ENCODE measurements at places on chromosomes 2 and 18.

- no peak for DNase-seq
These were observed 87.6 kb downstream of the SEMA4F start for GRCh38 chr2:74741629-74742028.

DNA sequence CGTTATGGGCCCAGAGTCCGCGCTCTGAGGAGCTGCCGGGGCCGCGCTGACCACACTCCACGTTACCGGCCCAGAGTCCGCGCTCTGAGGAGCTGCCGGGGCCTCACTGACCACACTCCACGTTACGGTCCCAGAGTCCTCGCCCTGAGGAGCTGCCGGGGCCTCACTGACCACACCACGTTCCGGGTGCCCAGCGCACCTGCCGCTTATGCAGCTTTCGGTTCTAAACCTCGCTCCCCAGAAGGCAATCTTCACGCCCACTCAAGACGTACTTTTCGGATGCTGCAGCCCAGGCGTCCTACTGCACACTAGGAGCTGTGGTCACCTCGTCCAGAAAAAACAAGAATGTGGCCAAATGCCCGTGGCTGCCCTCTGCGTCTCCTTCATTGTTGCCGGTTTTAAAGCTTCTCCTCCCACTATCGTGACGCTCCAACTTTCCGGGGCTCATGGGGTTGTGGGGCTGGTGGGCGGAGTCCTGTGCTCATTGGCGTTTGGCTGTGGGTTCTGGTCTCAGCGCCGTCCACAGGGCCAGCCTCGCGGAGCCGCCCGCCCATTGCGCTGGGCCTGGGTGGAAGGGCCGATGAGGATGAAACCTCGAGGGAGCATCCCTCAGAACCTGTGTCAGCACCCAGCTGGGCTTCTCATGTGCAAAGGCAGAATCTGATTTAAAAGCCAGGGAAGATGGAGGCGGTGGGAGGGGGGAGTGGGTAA, 11.9 kb downstream of the KCNG2 start:
- no peak for DNase-seq

GRCh38 chr2:108082978-108083377, 96.7 kb downstream of the SLC5A7 start:
- DNase-seq, result no peak

- DNase-seq, result no peak
These were observed 6.5 kb downstream of the GKN1 start for GRCh38 chr2:68980956-68981355.

- no peak for DNase-seq
These were observed 5.4 kb upstream of the KCNE4 start for GRCh38 chr2:223046470-223047040.

DNA sequence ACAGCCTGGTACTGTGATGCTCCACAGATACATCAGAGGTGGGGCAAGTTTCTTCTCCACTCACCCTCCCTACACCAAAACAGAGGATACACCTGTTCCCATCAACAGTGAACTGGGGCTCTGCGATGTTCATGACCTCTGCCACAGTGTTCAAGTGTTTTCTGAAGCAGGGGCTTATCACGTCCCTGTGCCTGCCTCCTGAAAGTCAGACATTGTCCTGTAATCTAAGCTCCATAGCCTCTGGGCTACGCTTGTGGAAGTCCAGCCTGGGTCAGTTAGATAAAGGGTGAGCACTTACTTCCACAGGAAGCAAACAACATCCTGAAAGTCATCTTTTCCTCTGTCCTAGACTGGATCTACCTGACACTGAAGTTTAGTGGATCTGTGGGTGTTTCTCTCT, 20.2 kb upstream of the MRO start:
- DNase-seq, result no peak

- no peak for DNase-seq
These were observed 9.0 kb downstream of the HNMT start for GRCh38 chr2:137973280-137973679.

GRCh38 chr18:55751476-55751875, 163.5 kb upstream of the TCF4 start:
- DNase-seq, result no peak

DNA sequence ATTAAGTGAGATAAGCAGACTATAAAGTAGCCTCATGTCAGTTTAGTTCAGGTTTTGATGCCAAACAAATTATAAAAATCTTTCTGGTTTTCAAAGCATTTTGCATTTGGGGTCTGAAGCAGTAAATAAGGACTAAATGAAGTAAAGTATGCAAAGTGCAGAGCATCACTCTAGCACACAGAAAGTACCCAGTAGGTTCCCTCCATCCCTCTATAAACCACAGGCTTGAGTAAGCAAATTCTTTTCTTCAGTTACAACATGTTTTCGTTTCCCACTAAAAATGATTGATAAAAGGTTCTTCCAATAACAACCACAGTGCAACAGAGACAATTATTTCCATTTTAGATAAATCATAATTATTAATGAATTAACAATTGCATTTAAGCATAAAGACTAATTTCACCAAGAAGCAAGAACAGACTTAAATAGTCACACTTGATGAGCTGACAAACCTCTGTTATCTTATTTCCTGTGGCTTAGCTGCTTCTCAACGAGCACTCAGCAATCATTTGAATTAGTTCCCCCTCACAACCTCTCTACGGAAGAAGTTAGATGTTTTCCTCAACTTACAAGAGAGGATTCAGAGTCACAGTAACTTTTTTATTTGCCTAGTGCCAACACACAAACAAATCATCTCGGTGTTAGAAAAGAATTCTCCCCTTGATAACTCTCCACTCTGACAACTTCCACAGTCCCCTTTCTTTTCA, 249.8 kb downstream of the NBAS start:
- DNase-seq, result no peak

GRCh38 chr18:44143072-44143471, 537.6 kb upstream of the SETBP1 start:
- DNase-seq, result no peak

GRCh38 chr2:8835279-8835678, 2.1 kb downstream of the KIDINS220 start:
- DNase-seq, result no peak

GRCh38 chr2:122737429-122738077, 982.1 kb downstream of the TSN start:
- DNase-seq, result no peak

DNA sequence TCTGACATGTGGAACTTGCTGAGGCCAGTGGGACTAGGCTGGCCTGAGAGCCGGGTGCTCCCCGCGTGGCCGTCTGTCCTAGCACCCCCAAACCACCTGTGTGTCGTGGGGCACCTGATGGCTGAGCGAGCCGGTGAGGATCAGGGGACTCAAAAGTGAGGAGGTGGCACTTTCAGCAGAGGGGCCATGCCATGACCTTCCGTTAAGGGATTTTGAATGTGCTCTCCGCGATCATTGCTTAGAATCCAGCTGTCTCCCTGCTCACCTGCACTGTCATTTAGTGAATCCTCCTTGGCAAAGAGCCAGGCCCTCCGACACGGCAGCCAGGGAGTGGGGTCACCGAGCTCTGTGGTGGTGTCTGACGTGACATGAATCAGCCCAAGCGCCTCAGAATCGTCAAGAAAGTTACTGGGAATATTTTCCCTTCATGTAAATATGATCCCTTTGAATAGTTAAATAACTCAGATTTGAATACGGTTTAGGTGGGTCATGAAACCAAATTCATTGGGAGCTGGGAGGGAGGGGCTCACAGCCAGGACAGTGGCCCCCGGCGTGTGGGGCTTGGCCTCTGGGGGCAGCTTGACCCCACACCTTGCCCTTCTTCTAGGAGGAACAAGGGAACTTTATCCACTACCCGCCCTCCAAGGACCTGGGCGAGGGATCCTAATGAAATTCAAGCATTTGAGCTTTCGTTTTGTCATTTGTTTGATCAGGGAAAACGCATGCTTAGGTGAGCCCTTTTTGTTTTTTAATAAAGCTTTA, 9.5 kb downstream of the NFATC1 start:
- DNase-seq, result no peak

- DNase-seq, result no peak
These were observed 73.8 kb upstream of the HAAO start for GRCh38 chr2:42865884-42866881.

GRCh38 chr2:132448771-132449170, 32.2 kb downstream of the GPR39 start:
- DNase-seq, result peak; percentile 27

DNA sequence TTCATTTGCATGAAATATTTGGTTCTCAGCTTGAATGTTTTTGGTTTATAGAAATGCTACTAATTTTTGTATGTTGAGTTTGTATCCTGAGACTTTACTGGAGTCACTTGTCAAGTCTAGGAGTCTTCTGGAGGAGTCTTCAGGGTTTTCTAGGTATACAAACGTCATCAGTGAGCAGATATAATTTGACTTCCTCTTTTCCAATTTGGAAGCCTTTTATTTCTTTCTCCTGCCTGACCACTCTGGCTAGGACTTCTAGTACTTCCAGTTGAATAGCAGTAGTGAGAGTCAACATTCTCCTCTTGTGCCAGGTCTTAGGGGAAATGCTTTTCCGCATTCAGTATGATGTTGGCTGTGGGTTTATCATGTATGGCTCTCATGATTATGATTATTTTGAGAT, 55.4 kb upstream of the THUMPD2 start:
- no peak for DNase-seq

DNA sequence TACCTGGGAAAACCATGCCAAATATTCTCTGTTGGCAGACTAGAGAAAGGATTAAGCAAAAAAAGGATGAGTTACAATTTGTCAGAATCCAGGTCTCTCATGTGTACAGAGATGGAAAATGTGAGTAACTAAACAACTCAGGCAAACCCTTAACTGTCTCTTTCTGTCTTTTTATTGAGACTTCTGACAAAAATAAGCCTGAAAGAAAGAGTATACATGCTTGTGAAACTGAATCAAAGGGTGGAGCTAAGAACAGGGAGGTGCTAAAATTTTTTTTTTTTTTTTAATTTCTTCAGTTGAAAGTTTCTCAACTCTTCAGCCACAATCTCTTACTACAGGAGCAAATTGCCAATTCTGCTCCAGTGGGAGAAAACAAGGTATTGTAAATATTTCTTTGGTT, at the start of gene SERPINB10:
Gene SERPINB10 (plus strand): TSS at position 295 of the 400 bp plus-strand sequence. CDS start 7,553 bp downstream, outside the sequence.
- DNase-seq, result no peak

GRCh38 chr2:183037553-183038340, 510 bp downstream of the NCKAP1 start:
- peak; percentile 47 for DNase-seq

DNA sequence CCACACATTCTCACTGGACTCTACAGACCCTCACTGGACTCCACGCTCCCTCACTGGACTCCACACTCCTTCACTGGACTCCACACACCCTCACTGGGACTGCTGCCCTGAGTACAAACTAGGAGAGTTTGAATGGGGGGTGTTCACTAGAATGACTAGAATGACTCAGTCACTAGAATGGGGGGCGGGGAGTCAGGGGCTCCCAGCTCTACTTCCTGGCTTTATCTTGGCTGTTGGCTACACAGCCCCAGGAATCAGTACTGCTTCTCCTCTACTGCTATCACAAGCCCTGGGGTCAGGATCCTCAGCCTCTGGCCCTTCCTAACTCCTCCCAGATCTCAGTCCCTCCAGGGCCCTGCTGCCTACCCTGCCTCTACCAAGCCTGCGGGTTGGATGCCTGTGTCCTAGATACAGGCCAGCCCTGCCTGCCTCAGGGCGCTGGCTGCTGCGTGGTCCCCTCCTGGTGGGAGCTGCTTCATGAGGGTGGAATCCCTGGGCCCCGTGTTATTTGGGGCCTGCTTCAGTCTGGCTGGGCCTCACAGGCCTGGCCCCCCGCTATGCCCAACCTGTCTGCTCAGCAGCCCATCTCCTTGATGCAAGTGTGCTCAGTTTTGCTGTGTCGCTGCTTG, 7.8 kb downstream of the PTMA start:
- DNase-seq, result no peak

DNA sequence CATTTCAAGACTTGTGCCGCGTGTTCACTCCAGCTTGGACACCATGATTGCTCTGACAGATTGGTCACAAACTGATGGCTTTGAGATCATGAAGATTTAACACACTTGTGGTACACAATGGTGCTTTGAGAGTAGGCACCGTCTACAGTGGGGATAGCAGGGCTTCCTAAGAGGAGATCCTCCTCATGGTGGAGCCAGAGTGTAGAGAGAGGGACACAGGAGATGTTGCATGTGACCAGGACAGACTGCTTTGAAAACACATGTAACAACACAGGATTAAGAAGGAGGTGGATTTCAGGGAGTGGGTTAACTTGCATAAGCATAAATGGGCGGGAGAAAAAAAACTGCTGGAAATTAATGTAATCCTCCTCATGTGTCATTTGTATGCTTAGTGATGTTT, 95.7 kb upstream of the LINC00305 start:
- DNase-seq, result peak; percentile 14

DNA sequence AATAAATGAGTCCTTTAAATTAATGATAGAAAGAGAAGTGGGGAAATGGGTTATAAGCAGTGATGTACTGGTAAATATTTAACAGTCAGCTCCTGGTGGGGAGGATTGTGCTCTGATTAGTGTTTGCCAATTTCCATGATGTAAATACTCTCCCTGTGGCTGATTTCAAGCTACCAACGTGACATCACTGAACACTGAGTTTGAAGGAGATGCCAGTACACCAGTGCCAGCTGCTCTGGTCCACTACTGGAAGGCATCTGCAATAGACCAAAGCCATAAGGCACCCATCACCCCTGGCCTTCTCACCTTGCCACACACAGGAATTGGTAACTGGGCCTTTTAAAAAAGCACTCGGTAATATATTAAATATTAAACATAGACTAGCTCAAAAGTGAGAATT, 77.7 kb downstream of the TGOLN2 start:
- no peak for DNase-seq

- DNase-seq, result no peak
These were observed 298.9 kb downstream of the EIPR1 start for GRCh38 chr2:3078684-3079083.

- no peak for DNase-seq
These were observed 16.7 kb downstream of the COLEC11 start for GRCh38 chr2:3611589-3611988.

DNA sequence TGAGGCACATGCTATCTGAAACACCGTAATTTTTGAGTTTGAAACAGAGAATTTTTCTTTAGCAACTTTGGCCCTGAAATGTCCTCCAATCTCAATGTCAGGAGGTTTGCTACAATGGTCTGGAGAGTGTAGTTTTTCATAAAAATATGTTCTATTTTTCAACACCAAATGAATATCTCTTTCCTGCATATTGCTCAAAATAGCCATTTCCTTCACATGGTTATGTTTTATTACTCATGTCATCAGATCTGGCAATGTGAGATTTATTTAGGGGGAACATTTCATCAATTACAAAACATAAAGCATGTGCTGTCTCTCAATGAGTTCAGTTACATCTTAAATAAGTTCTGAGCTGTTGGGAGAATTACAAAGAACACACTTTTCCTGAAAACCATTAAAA, 871.9 kb upstream of the FSHR start:
- no peak for DNase-seq

- DNase-seq, result no peak
These were observed 601.7 kb downstream of the CBLN2 start for GRCh38 chr18:71942433-71942832.

- no peak for DNase-seq
These were observed 96.4 kb upstream of the XPO1 start for GRCh38 chr2:61634512-61634911.
